ENCODE measurements at places on chromosomes 6 and 20. TPM values are rescaled to one million over a fixed set of nuclear protein-coding genes. Genes with fewer than 3 reads are reported as not detected.
A peak's percentile ranks its signal among the peaks of the same experiment; 100 is the strongest.

FOXO3 gene
- total RNA-seq: 21.7 TPM

TTPAL gene
- total RNA-seq: 19.5 TPM

TREML2 gene
- 0.07 TPM for total RNA-seq

ADGRF5 gene
- not detected for total RNA-seq

RNASET2 gene
- 28.2 TPM for total RNA-seq

PNLDC1 gene
- total RNA-seq: not detected

RNF39 gene
- 0.26 TPM for total RNA-seq

PDE7B gene
- total RNA-seq: not detected

GRCh38 chr6:108030211-108030610 is 44.3 kb downstream of the OSTM1 start:
- peaks cover 3% of the 10 kb centered on the region for H3K36me3 ChIP-seq
- no peak overlapping the region for H3K27ac ChIP-seq
- no peak for DNase-seq
- no peak overlapping the region for H3K4me3 ChIP-seq
- no peaks in the 10 kb centered on the region for H3K27me3 ChIP-seq

- no peak for DNase-seq
- no peak overlapping the region for H3K4me3 ChIP-seq
- H3K36me3 ChIP-seq: peaks cover 34% of the 10 kb centered on the region
- no peak overlapping the region for H3K27ac ChIP-seq
These were observed 13.7 kb upstream of the CSE1L start for GRCh38 chr20:49032455-49032854.

GRCh38 chr6:106748547-106749207 is 119.3 kb downstream of the QRSL1 start:
- peaks cover 12% of the 10 kb centered on the region for H3K4me1 ChIP-seq
- H3K27me3 ChIP-seq: no peaks in the 10 kb centered on the region
- DNase-seq: peak; percentile 48

GRCh38 chr6:89299466-89299850 is 15.6 kb downstream of the GABRR2 start:
- H3K27me3 ChIP-seq: no peaks in the 10 kb centered on the region
- H3K27ac ChIP-seq: no peak overlapping the region
- H3K36me3 ChIP-seq: no peaks in the 10 kb centered on the region
- peak; percentile 57 for DNase-seq
- H3K4me3 ChIP-seq: no peak overlapping the region
- H3K4me1 ChIP-seq: no peaks in the 10 kb centered on the region

DNA sequence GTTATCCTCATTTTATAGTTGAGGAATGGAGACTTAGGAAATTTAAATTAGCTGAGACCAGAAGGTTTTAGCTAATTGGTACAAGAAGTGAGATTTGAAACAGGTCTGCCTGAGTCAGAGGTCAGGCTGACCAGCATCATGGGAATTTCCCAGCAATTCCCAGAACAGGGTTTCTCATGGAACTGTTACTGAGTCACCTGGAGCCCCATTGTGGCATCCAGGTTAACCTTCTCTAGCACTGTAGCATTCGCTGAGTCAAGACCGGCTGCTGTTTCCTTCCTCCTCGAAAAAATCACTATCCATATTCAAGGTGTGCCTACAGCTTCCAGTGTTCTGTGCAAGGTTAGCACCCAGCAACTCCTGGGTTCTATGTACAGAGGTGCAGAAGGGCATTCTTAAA is 238.0 kb upstream of the MAN1A1 start:
- no peaks in the 10 kb centered on the region for H3K4me1 ChIP-seq
- H3K27me3 ChIP-seq: no peaks in the 10 kb centered on the region
- DNase-seq: no peak
- no peaks in the 10 kb centered on the region for H3K36me3 ChIP-seq

DNA sequence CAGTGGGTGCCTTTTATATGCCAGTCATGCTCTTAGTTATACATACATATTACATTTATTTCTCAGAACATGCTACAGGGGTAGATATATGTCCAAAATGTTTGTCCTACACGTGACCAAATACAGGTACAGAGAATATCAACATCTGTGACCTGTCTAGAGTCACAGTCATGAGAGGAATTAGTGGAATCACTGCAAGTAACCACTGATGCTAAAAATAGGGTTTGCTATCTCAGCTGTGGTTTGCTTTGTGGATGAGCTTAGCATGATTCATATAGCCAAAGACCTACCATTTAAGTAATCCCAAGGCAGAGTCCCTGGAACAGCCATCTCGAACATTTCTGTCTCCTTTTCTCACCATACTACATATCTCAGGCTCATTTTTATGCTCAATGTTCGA is 32.3 kb downstream of the GSTA3 start:
- H3K4me3 ChIP-seq: no peak overlapping the region
- no peak for DNase-seq
- H3K27me3 ChIP-seq: no peaks in the 10 kb centered on the region
- H3K27ac ChIP-seq: no peak overlapping the region
- no peaks in the 10 kb centered on the region for H3K4me1 ChIP-seq

GRCh38 chr20:62724692-62725595 is 16.3 kb downstream of the NTSR1 start:
- no peak for DNase-seq
- H3K27ac ChIP-seq: no peak overlapping the region
- H3K4me1 ChIP-seq: no peaks in the 10 kb centered on the region
- no peaks in the 10 kb centered on the region for H3K27me3 ChIP-seq
- peaks cover 2% of the 10 kb centered on the region for H3K36me3 ChIP-seq
- no peak overlapping the region for H3K4me3 ChIP-seq

DNA sequence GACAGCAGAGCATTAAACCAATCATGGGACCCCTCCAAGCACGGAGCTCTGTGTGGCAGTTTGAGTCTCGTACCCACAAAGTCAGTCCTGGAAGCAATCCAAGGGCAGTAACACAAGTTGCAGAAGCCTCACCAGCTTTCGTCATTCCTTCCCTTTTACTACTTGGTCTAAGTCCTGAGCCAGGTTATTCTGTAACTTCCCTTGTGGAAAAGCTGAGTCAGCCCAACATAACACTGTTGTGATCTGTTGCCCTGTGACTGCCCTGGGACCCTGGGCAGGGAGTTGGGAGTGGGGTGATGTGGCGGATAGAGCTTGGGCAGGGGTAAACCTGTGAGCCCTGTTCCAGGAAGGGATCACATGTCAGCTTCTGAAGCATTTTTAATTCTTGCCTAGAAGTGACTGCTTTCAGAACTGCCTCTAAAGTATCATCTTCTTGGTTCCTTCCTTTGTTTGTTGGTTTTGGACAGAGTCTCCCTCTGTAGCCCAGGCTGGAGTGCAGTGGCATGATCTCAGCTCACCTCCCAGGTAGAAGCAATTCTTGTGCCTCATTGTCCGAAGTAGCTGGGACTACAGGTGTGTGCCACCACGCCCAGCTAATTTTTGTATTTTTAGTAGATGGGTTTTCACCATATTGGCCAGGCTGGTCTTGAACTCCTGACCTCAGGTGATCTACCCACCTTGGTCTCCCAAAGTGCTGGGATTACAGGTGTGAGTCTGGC is 183.7 kb upstream of the JAG1 start:
- H3K36me3 ChIP-seq: no peaks in the 10 kb centered on the region
- H3K27ac ChIP-seq: no peak overlapping the region
- no peaks in the 10 kb centered on the region for H3K4me1 ChIP-seq
- H3K4me3 ChIP-seq: no peak overlapping the region
- no peak for DNase-seq
- H3K27me3 ChIP-seq: no peaks in the 10 kb centered on the region

DNA sequence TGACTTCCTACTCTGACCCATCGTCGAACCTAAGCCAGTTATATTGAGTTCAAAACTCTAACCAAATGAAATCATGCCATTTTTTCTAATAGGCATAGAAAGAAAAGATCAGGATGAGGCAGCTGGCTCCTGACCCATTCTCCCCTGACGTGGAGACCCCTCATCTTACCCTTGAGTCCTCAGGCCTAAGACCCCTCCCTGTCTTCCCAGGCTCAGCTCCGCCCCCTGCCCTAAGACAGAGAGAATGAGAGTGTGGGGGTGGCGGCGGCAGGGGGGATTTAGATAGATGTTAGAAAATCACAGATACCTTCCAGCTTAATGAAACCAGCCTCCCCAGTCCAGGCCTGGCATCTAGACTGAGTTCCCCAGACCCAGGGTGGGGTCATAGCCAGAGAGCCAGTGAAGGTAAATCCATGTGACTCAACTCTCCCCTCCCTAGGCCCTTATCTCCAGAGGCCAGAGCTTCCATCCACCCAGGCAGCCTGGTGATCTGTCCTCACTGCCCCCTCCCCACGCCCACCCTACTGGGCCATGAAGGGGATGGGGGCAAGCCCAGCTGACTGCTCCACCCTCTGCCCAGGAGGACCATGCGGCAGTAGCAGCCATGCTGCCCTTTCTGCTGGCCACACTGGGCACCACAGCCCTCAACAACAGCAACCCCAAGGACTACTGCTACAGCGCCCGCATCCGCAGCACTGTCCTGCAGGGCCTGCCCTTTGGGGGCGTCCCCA is 6.8 kb downstream of the TMEM63B start:
- H3K4me1 ChIP-seq: no peaks in the 10 kb centered on the region
- DNase-seq: no peak
- H3K27me3 ChIP-seq: no peaks in the 10 kb centered on the region
- no peak overlapping the region for H3K27ac ChIP-seq
- H3K4me3 ChIP-seq: peak overlapping the region; percentile 14

DNA sequence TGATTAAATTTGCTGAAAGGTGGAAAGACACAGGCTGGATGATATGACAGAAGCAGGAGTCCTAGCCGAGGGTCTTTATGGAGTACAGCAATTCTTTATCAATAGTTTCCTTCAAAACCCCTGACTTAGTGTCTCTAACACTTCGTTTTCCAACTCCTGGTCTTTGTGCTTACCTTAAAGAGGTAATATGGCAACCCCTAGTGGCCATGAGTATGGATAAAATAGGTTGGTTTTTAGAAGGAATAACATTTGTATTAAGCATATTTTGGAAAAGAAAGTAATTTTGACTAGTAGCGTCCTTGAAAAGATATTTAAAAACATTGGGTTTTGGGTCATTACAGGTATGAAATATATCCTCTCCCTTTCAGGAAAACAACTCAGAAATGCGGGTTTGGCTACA is 51.9 kb downstream of the VGLL2 start:
- H3K4me1 ChIP-seq: no peaks in the 10 kb centered on the region
- no peaks in the 10 kb centered on the region for H3K27me3 ChIP-seq
- no peak overlapping the region for H3K27ac ChIP-seq
- no peak for DNase-seq
- no peaks in the 10 kb centered on the region for H3K36me3 ChIP-seq
- H3K4me3 ChIP-seq: no peak overlapping the region

GRCh38 chr6:125787791-125788190 is 3.0 kb upstream of the NCOA7 start:
- no peak for DNase-seq
- H3K27me3 ChIP-seq: no peaks in the 10 kb centered on the region
- H3K4me3 ChIP-seq: no peak overlapping the region
- H3K4me1 ChIP-seq: no peaks in the 10 kb centered on the region
- H3K36me3 ChIP-seq: no peaks in the 10 kb centered on the region
- H3K27ac ChIP-seq: no peak overlapping the region

DNA sequence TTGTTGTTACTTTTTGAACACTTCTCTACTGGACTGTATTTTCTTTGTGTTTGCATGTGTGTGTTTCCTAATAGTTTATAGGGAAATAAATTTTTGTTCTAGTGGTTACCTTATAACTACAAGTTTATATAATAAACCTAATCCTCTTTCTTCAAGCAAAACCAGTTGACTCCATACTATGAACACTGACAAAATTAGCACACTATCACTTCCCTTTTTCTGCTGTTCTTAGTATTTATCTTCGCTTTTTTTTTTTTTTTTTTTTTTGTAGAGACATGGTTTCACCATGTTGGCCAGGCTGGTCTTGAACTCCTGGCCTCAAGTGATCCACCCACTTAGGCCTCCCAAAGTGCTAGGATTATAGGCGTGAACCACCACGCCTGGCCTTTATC is 25.0 kb upstream of the C6orf62 start:
- H3K36me3 ChIP-seq: no peaks in the 10 kb centered on the region
- H3K4me1 ChIP-seq: no peaks in the 10 kb centered on the region
- H3K4me3 ChIP-seq: no peak overlapping the region
- no peak overlapping the region for H3K27ac ChIP-seq
- H3K27me3 ChIP-seq: no peaks in the 10 kb centered on the region

DNA sequence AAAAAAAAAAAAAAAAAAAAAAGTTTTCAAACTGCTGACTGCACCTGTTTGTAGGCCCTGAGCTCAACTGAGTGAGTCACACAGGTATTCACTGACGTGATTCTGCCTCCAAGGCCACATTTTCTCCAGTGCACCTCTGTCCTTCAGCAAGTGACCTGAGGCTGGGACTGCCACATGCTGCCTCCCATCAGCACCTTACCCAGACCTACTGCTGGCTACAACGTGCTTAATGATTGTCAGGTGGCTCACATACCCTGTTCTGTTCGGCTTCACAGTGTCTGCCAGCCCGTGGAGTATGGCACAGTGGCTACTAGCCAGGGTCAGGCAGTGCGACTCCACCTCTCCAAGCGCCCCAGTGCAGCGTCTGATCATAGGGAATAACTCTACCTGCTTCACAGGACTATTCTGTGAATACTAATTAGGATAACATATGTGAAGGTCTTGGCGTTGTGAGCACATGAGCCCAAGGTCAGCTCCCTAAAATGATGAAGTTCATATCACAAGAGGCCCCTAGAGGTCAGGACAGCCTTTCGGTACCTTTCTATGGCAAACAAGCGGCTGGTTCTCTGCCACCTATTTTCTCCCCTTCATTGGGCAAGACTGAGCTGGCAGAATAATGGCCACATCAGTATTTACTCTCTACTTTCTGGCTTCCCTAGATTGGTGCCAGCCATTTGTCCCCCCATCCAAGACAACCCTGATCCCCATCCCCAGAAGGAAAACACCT is 28.1 kb downstream of the RIPOR3 start:
- DNase-seq: peak; percentile 48
- H3K4me1 ChIP-seq: no peaks in the 10 kb centered on the region
- H3K27ac ChIP-seq: no peak overlapping the region
- peaks cover 5% of the 10 kb centered on the region for H3K36me3 ChIP-seq

All from H9 (cell line).